ENCODE measurements at places on chromosomes 3 and 15.

DNA sequence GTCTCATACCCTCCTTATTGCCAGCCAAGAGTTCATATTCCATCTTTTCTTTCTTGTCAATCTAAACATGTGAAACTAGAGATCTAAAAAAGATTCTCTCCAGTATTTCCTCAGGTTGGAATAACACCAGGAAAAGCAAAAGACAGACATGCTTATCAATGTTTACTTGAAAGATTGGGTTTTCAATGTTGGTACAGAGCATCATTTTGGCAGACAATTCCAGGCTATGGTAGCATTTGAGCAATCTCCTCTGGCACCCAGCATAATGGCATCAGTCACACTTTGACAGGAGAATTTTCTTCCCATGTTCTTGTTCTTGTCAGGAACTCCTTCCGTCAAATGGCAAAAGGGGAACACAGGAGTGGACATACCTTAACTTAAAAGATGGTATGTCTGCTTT, 61.0 kb upstream of the RARB start:
- DNase-seq = no peak
- H3K4me1 ChIP-seq = no peaks in the 10 kb centered on the region
- no peaks in the 10 kb centered on the region for H3K36me3 ChIP-seq
- no peak overlapping the region for H3K4me3 ChIP-seq

- peaks cover 14% of the 10 kb centered on the region for H3K27me3 ChIP-seq
- no peak for DNase-seq
- no peaks in the 10 kb centered on the region for H3K36me3 ChIP-seq
- no peak overlapping the region for H3K4me3 ChIP-seq
- H3K27ac ChIP-seq = peak overlapping the region; percentile 7
Observed at GRCh38 chr3:69240651-69241568, 118.5 kb upstream of the LMOD3 start.

- no peak for DNase-seq
- H3K4me1 ChIP-seq = peaks cover 42% of the 10 kb centered on the region
Observed at GRCh38 chr3:188296761-188297612, 143.0 kb downstream of the LPP start.

GRCh38 chr15:25734680-25735355, 128.3 kb downstream of the ATP10A start:
- DNase-seq = no peak
- no peaks in the 10 kb centered on the region for H3K27me3 ChIP-seq
- H3K4me3 ChIP-seq = no peak overlapping the region
- no peaks in the 10 kb centered on the region for H3K36me3 ChIP-seq
- no peak overlapping the region for H3K27ac ChIP-seq

DNA sequence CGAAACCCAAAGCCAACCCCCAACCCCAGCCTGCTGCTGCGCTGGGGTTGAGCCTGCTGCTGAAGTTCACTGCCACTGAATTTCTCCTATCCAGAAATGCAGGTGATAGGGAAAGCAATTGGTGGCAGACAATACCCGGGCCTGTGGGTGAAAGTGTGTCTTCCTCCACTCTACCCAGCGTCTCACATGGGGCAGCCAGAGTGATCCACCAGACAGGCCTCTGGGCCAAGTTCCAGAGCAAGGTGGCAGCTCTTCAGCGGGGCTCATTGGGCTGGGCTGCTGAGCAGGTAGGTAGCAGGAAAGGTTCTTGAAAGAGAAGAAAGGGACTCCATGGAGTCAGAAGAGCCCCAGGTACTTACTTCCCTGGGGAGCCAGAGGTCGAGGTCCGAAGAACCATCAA, 6.0 kb downstream of the ADCY5 start:
- no peak for DNase-seq
- no peak overlapping the region for H3K27ac ChIP-seq
- no peak overlapping the region for H3K4me3 ChIP-seq
- H3K36me3 ChIP-seq = no peaks in the 10 kb centered on the region

- H3K4me3 ChIP-seq = no peak overlapping the region
- H3K36me3 ChIP-seq = no peaks in the 10 kb centered on the region
- DNase-seq = no peak
- H3K4me1 ChIP-seq = peaks cover 4% of the 10 kb centered on the region
Observed at GRCh38 chr3:69511361-69511760, 125.5 kb upstream of the FRMD4B start.

DNA sequence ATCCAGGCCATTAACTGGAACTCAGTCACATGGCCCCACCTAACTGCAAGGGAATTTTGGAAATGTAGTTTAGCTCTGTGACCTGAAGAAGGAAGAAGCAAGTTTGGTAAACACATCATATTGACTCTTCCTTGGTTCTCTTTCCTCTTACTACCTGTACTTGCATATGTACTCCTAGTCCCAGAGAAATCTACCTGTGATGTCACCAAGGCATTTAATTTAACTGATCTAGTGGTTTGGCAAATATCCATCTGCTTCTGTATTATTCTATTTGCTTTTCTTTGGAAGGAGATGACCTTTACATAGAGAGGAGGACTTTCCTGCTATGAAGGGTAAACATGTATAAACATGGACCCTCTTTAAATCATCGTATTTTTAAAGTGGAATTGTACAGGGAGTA, 150.8 kb downstream of the TMEM108 start:
- DNase-seq = no peak
- no peaks in the 10 kb centered on the region for H3K36me3 ChIP-seq
- H3K4me3 ChIP-seq = no peak overlapping the region

DNA sequence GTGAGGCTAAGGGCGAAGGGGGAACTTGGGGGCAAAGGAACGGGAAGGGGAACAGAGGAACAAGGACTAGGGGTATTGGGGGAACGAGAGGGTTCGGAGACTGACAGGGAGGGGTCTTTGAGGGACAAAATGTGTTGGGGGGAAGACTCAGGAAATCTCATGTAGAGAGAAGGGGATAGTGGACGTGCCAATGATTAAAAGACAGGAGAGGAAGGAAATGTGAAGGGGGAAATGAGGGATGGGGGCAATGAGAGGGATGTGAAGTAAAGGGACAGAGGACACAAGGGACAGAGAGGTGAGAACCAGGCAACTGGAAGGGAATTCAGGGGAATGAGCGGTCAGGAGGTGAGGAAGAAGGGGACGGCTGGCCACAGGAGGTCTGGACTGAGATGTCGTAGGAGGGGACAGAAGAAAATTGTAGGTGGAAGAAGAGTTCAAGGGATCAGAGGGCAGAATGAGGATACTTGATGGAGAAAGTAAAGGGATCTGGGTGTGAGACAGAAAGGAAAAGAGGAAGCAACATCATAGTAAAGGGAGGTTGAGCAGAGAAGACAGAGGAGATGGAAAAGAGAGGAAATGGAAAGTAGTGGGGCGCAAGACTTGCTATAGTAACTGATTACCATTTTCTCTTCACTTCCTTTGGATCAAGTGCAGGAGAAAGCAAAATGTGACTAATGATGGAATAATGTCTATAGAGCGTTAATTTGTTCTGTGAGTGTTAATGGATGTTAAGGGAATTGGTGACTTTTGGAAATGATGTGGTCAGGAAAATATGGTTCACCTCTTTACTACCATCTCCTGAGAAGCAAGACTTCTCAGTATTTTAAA, 749 bp downstream of the RAB8B start:
- H3K4me1 ChIP-seq = peaks cover 43% of the 10 kb centered on the region
- H3K27me3 ChIP-seq = no peaks in the 10 kb centered on the region
- H3K4me3 ChIP-seq = peak overlapping the region; percentile 79
- H3K36me3 ChIP-seq = no peaks in the 10 kb centered on the region
- peak overlapping the region; percentile 1 for H3K27ac ChIP-seq

DNA sequence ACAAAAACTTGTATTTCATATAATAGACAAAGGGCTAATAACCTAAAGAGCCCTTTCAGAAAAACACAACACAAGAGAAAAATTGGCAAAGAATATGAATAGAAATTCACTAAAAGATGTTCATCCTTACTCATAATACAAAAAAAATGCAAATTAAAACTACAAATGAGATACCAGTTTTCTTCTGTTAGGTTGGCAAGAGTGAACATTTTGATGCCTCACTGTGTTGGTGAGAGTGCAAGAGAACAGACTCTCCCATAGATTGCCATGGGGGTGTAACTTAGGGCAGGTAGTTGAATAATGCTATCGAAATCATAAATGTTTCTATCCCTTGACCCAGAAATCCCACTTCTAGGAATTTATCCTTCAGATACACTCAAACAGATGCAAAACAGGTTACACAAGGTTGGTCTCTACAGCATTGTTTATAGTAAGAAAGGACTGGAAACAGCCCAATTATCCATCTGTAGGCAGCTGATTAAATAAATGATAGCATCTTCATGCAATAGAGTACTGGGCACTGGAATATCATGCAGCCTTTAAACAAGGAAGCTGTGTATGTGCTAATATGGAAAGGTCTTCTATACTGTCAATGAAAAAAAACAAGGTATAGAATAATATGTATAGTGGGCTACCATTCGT, 146.3 kb downstream of the TLE3 start:
- DNase-seq = no peak
- H3K4me3 ChIP-seq = no peak overlapping the region
- peaks cover 10% of the 10 kb centered on the region for H3K4me1 ChIP-seq
- H3K27me3 ChIP-seq = no peaks in the 10 kb centered on the region
- no peaks in the 10 kb centered on the region for H3K36me3 ChIP-seq

DNA sequence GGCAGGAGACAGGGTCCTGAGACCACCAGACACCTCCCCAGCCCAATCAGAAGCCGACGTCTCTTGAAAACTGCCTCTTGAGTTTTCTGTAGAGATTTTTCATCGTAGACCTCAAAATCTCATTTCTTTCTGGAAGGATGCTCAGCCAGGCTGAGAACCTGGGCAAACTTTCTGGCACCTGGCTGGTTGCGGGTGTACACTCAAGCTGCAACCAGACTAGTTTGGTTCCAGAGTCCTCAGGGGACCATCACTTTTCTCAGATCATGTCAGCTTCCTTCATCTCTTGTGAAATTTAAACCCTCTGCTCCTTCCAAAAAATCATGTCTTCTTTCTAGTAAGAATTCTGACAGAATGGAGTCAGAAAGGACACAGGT, 45.1 kb downstream of the CMTM7 start:
- no peak for DNase-seq
- no peaks in the 10 kb centered on the region for H3K27me3 ChIP-seq
- no peak overlapping the region for H3K4me3 ChIP-seq
- H3K4me1 ChIP-seq = peaks cover 16% of the 10 kb centered on the region
- no peak overlapping the region for H3K27ac ChIP-seq
- H3K36me3 ChIP-seq = no peaks in the 10 kb centered on the region

DNA sequence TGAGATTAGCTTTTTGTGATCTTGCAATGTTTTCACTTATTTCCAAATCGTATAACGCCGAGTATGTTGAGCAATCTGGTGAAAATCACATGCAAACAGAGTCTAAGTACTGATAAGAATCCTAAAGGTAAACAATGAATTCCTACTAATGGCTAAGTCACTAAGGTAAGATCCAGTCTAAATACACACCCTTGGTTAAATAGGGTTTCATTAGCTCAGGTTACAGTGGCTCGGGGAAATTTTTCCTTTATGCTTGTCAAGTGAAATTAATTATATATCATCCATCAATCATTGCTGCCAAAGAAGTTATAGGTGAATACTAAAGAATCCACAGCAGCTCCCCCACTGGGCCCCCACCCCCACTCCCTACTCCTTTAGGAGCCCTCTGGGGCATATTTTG, 139.3 kb downstream of the SOX2 start:
- H3K4me1 ChIP-seq = peaks cover 34% of the 10 kb centered on the region
- DNase-seq = no peak
- no peaks in the 10 kb centered on the region for H3K27me3 ChIP-seq
- H3K27ac ChIP-seq = no peak overlapping the region

DNA sequence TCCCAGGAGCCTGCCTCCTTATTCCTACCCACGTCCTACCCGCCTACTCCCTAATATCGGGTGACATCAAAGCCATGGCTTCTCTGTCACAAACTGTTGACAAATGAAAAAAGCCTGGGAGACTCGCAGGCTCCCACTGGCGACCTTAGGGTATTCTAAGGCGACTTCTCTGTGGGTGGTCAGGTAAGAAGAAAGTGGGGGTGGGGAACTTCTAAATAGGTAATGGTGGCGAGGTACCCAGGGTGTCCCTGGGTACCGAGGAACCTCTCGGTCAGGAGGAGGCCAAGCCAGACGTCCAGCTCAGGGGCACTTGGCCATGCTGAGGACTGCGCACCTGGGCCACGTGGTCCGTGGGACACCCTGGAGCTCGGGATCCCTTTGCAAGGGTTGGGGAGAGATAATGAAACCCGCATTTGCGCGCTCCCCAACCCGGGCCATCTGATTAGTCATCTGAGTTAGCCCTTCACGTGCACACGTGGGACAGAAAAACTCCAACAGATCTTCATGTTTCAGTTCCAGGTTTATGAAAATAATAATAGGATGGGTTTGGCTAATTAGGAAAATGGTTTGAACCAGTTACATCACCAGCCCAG, 78.2 kb downstream of the NR2F2 start:
- H3K36me3 ChIP-seq = no peaks in the 10 kb centered on the region
- peak overlapping the region; percentile 58 for H3K4me3 ChIP-seq
- H3K4me1 ChIP-seq = peaks cover 21% of the 10 kb centered on the region

DNA sequence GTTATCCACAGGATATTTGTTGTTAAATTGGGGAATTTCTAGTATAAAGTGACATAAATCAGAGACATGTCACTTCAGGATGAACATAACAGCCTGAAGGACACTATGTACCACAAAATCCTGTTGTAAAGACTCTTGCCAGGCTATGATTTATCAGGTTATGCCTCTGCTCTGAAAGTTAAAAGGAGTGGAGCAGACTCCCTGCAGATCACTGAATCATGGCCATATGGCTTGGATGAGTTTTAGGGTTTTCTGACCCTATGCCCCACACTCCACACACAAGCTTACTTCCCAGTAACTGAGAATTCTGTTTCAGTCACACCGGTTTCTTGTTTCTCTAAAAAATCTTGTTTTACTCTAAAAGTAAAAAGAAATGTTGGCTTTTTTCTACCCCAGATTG, 869.4 kb downstream of the NAALADL2 start:
- peaks cover 10% of the 10 kb centered on the region for H3K36me3 ChIP-seq
- 0 out of 2 replicates have a peak, but pooled peaks cover 4% of the 10 kb centered on the region for H3K4me1 ChIP-seq
- no peaks in the 10 kb centered on the region for H3K27me3 ChIP-seq
- DNase-seq = no peak

DNA sequence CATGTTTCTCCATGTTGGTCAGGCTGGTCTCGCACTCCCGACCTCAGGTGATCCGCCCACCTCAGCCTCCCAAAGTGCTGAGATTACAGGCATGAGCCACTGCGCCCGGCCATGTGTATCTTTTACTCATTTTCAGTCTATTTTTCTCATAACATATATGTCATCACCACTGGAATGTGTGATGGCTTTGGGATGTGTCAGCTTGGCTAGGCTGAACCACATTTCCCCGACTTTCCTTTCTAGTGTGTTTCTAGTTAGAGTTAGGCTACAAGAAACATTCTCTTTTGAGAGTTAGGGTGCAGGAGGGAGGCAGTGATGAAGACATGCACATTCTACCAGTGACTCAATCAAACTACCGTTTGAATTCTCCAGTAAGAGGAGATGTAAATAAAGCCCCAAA, 444.9 kb upstream of the THBS1 start:
- H3K4me3 ChIP-seq = no peak overlapping the region
- H3K36me3 ChIP-seq = no peaks in the 10 kb centered on the region
- H3K27me3 ChIP-seq = no peaks in the 10 kb centered on the region
- H3K27ac ChIP-seq = no peak overlapping the region
